Large intestine (tissue), 12 donors: ENCODE measurements at places on chromosomes 2 and 18.

DNA sequence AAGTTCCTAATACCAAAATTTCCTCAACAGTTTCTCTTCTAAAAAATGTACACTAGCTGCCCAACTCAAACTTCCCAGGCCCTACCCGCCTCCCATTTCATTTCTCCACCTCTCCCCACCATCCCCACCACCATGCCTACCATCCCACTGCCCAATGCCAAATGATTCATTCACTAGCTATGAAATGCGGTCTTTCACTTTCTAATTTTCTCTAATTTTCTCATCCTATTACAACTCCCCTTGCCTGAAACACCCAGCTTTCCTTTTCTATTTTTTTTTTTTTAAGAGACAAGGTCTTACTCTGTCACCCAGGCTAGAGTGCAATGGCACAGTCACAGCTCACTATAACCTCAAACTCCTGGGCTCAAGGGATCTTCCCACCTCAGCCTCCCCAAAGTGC, 38.4 kb downstream of the KIDINS220 start:
- DNase-seq: no peak

- DNase-seq: no peak
Measured at GRCh38 chr18:51074605-51075004, 44.6 kb downstream of the SMAD4 start.

DNA sequence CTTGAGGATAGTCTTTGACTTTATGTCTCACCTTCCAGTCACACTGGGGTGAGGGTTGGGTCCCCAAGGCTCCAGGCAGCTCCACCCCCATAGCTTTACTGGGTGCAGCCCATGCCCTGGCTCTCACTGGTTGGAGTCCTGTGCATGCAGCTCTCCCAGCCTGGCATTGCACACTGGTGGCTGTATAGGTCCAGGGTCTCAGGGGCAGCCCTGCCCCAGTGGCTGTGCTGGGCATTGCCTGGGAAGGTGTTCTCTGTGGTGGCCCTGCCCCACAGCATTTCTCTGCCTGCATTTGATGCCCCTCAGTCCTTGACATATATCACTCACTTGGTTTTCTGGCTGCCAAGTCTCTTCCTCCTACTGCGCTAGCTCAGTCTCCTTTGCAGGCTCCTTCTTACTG, 21.2 kb downstream of the MPHOSPH10 start:
- no peak for DNase-seq

DNA sequence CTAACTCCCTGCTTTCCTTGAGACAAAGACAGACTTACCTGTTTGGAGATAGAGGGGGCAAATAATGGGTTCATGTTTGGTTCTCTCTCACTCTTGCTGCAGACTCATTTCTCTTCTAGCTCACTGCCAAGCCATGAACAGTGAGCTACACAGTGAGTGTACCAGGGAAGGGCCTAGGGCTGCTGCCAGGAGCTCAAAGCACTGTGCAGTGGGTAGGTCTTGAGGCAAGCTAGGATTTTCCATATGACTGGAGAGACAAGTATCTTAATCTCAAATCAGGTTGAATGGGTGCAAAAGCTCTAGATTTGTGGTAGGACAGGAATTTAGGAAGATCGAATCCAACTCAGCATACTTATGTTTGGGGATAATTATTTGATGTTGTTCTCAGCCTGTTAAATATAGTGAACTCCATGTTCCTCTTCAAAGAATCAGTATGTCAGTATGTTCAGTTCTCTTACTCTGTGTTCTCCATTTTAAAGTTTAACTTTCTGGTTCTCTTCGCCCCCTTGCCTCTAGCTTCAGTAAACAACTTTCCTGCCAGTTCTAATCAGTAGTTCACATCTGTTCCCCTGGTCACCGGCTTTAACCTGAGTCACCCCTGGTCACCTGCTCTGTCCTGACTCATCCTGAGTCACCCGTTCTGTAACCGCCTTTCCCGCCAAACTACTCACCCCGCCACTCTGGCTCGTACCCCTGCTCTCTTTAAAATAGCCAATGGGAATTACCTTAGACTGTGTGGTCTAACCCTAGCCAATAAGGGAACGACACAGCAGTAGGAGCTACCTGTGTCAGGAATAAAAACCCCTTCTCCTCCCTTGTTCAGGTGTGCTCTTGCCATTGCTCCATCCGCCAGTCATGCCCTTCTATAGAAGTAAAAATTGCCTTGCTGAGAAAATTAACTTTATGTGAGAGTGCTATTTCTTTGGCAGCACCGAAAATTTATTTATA, 21.9 kb downstream of the SLC25A52 start:
- no peak for DNase-seq

GRCh38 chr2:216517447-216518225, 19.0 kb downstream of the RPL37A start:
- DNase-seq: no peak

- no peak for DNase-seq
Measured at GRCh38 chr18:59646963-59647307, 50.3 kb downstream of the CCBE1 start.

DNA sequence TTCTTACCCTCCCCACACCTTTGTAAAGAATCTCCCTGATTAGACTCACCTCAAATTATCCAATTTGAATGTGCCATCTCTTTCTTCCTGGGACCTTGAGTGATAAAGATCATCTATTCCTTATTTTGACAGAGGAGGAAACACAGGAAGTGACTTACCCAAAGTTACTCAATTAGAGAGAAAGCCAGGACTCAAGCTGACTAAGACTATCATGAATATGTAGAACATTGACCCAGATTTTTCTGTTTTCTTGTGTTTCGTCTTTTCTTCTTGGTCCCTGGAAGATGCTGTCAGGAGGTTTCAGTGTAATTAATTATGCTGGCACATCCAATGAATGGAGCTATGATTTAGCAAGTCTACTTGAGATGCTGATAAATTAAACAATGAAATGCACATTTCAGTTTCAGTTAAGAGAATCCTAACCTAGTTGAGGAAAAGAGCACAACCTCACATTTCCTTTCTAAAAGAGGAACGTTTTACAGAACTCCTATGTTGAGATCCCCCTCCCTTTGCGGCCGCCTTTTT, 380.4 kb downstream of the CLIP4 start:
- no peak for DNase-seq

DNA sequence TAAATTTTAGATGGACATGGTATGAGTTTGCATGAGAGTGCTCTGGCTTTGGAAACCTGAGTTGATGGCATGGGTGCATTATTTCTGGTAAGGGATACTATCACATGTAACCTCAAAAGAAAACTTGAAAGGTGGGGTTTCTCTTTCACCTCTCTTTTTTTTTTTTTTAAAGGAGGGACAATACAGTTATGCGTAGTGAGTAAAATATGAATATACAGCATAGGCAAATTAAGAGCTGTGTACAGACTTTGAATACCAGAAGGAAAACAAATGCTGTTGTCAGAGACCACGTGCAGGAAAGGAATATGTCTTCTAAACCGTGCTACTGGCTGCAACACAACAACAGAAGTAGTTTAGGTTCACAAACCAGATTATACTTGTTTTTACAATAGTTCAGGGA, 82.1 kb downstream of the MAP4K4 start:
- no peak for DNase-seq

- DNase-seq: peak; percentile 30
Measured at GRCh38 chr2:189347540-189347939, 93.7 kb upstream of the WDR75 start.

- DNase-seq: no peak
Measured at GRCh38 chr2:66698576-66699239, 263.8 kb downstream of the MEIS1 start.

DNA sequence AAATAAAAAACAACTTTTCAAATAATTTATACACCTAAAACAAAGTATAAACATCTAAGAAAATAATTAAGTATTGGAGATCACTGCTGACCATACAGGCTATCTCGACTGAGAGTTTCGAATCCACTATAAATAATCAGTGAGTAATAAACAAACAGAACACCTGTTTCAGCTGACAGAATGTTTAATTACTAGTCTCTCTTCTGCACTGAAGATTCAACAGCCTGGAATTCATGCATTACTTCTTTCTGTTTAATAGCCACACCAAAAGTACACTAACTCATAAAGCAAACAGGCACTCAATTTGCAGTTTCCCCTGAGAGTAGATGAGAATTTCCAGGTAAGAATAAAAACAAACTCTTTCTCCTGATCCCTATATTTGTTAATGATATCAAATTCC, 138.5 kb downstream of the RBMS1 start:
- DNase-seq: no peak

DNA sequence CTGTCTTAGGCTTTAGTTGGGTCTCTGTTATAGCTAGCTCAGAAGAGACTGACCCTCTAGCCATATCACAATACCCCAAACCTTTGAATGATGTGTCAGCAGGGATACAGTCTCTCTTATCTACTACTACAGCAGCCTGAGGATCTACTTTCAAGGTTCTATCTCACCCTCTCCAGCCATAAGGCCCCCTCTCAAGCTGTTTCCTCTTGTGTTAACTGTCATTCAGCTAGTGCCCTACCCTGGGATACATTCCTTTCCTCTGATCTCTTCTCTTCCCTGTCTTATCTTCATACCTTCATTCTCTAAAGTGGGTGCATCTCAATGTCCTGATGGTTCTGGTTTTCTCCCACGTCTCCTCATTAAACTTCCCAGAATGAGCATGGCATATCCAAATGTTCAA, 434.7 kb downstream of the NRXN1 start:
- no peak for DNase-seq

- peak; percentile 43 for DNase-seq
Measured at GRCh38 chr2:101473911-101474701, 806 bp downstream of the RFX8 start.

DNA sequence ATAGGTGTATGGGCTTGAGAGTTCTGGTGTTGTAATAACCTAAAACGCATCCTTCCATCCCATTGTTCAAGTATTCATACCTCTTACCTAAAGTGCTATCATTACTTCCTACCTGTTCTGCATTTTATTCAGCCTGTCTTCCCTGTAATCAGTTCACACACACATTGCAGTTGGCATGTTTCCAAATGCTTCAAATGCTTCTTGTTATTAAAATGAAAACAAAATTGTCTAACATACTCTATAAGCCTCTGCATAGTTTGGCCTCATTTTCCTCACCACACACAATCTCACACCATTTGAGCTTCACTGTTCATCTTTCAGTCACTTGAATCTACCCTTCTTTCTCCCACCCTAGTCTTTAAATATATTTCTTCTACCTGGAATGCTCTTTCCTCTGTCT, 1178.2 kb upstream of the NRXN1 start:
- no peak for DNase-seq

GRCh38 chr2:88575051-88575450, 52.2 kb downstream of the EIF2AK3 start:
- no peak for DNase-seq

GRCh38 chr2:144509879-144510221, 10.1 kb downstream of the ZEB2 start:
- no peak for DNase-seq

GRCh38 chr2:222795450-222796357, 65.1 kb upstream of the ACSL3 start:
- DNase-seq: no peak
